ENCODE measurements at places on chromosomes 2 and 18.

GRCh38 chr2:188324067-188324466 is 32.4 kb downstream of the GULP1 start:
- DNase-seq: no peak

DNA sequence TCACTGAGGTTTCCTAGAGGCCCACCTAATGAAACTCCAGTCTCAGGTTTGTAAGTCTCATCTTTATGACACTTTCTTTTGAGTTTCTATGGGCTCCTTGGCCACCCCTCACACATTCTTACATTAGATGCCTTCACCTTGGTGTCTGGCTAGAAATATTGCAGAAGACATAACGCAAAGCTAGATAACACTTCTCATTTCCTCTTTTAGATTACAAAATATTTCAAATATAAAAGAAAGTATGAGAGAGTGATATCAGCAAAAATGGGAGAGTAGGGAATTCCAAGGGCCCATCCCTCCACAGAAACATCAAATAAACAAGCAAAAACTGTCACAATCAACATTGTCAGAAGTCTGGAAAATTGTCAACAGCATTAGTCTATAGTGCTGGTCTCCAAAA is 43.3 kb upstream of the ZCCHC2 start:
- DNase-seq: no peak

- DNase-seq: no peak
Measured at GRCh38 chr18:34352385-34353163, 127.9 kb upstream of the NOL4 start.

DNA sequence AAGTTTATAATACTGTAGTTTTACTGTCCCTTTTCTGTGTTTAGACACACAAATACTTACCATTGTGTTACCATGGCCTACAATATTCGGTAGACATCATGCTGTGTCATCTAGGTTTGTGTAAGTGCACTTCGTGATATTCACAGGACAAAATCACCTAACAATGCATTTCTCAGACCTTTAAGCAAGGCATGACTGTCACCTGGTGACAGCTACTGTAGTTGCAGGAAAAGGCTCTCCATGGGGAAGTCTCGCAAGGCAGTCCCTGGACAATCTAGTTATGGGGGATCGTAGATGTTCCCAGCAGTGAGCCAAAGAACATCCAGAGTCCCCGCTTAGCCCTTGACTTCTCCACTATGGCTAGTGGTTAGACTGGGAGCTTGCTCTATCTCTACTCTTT is 73.1 kb downstream of the EIF2AK3 start:
- DNase-seq: no peak

DNA sequence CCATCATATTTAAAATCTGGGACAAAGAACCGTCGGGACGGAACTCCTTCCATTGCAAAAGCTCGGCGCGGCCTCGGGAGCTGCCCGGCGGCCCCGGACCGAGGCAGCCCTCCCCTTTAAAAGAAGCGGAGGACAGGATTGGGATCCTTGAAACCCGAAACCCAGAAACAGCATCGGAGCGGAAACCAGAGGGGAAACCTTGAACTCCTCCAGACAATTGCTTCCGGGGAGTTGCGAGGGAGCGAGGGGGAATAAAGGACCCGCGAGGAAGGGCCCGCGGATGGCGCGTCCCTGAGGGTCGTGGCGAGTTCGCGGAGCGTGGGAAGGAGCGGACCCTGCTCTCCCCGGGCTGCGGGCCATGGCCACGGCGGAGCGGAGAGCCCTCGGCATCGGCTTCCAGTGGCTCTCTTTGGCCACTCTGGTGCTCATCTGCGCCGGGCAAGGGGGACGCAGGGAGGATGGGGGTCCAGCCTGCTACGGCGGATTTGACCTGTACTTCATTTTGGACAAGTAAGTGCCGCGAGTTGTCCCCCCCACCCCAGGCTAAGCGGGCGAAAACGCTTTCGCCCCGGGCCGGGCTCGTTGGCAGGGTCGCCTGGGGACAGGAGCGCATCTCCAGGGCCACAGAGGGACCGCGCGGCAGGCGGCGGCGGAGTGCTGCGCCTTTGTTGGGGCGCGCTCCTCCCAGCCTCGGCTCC is at the start of gene ANTXR1:
Gene ANTXR1, plus strand, starts transcription at position 38 of the 698 bp plus-strand sequence. Its CDS starts 321 bp downstream, at position 359.
- no peak for DNase-seq

- no peak for DNase-seq
Measured at GRCh38 chr2:194619366-194619765, 1037.7 kb upstream of the SLC39A10 start.

GRCh38 chr2:45261746-45262145 is 252.5 kb upstream of the SIX2 start:
- no peak for DNase-seq

DNA sequence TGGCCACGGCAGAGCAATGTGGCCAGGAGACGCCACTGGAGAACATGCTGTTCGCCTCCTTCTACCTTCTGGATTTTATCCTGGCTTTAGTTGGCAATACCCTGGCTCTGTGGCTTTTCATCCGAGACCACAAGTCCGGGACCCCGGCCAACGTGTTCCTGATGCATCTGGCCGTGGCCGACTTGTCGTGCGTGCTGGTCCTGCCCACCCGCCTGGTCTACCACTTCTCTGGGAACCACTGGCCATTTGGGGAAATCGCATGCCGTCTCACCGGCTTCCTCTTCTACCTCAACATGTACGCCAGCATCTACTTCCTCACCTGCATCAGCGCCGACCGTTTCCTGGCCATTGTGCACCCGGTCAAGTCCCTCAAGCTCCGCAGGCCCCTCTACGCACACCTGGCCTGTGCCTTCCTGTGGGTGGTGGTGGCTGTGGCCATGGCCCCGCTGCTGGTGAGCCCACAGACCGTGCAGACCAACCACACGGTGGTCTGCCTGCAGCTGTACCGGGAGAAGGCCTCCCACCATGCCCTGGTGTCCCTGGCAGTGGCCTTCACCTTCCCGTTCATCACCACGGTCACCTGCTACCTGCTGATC is 4.9 kb downstream of the GPR17 start:
- no peak for DNase-seq

DNA sequence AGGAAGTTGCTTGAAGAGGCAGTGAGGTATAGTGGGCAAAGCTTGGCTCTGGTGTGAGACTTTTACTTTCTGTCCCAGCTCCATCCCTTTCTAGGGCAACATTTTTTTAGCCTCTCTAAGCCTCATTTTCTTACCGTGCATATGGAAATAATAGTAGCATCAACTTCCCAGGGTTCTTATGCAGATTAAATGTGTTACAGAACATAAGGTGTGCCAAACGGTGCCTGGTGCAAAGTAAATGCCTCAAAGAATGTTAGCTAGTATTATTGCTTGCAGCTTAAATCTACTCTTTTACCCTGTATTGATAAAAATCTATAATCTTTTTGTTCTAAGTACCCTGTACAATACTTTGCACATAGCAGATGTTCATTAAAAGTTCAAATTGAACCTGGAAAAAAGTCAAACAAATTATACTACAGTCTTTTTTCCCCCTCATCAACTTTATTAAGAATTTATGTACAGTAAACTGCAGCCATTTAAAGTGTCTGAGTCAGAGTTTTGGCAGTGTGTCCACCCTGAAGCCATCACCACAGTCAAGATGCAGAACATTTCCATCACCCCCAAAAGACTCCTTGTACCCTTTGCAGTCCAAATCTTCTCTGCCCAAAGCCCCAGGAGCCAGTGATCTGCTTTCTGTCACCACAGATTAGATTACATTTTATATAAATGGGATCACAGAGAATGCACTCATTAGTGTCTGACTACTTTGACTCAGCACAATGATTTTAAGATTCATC is 10.6 kb downstream of the MAPRE2 start:
- DNase-seq: no peak

DNA sequence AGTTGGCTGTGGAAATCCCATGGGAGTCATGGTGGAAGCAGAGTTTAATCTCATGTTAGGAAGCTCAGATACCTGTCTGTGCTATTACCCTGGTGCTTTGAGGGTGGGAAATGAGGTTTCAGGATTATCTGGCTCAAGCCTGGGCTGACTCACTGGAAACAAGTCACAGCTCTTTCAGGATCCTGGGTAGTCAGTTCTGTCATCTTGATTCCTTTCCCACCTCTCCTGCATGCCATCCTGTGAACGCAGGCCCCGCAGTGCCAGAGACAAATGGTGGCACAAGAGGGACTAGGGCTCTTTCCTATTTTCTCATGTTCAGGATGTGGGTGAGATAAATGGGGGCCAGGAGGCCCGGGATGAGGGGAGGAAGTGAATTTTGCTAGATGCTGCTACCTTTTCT is 3.7 kb upstream of the FAM136A start:
- no peak for DNase-seq

DNA sequence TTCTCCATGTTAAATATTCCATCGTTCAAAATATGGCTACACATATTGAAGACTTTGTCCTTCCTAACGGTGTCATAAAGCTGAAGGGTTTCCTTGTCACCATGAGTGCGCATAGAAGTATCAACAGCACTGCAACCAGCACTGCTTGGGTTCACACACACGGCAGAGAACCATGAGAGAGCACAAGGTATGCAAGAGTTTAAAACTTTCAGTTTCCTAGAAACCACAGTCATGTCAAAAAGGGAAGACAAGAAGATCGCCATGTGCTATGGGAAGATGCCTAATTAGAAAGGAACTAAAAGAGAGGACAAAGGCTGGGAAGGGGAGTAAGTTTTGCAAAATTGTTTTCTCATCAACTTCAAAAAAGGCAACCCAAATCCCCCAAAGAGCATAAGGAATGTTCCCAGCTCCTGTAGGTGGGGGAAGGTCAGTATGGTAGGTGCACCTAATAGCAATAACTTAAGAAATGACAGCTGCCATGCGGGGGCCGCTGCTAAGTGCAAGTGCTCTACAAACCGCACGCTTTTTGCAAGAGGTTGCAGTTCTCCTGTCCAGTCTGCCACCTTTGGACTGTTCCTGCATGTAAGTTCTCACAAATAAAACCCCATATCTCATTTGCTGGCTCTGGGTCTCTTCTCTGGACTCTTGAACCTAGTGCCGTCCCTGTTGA is 136.8 kb downstream of the TMEM163 start:
- no peak for DNase-seq

GRCh38 chr2:240498958-240499260 is 58.9 kb downstream of the ANKMY1 start:
- no peak for DNase-seq

DNA sequence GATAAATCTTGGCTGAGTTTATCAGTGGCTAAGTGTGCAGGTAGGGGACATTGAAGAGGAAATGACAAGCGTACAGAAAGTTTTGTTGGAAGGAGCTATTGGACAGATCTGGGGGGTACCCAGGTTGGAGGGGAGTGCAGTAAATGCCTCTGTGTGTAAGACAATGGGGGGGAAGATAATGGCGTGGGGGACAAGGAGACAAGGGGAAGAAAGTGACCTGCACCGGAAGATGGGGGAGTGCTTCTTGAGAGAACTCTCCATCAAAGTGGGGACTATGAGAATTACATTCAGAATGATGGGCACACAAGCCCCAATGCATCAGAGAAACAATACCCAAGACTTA is 190.0 kb downstream of the ALPK2 start:
- no peak for DNase-seq

- DNase-seq: no peak
Measured at GRCh38 chr2:10495311-10495987, 47.3 kb upstream of the ODC1 start.

DNA sequence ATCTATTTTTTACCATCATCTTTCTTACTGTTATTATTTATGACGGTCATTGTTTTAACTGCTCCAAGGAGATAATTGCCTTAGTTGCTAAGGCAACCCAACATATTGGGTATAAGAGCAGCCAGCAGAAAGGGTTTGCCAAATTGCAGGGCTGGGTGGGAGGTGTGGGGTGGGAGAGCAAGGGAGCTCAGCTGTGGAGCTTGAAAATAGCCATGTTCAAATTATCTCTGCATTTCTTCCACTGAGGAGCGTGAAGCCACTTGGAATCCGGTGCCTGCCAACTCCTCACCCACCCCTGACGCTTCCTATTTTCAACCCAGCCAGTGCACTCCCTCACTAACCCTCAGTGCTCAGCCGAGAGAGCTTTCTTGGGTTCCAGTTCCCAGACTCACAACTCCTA is 60.8 kb downstream of the SETBP1 start:
- DNase-seq: no peak

DNA sequence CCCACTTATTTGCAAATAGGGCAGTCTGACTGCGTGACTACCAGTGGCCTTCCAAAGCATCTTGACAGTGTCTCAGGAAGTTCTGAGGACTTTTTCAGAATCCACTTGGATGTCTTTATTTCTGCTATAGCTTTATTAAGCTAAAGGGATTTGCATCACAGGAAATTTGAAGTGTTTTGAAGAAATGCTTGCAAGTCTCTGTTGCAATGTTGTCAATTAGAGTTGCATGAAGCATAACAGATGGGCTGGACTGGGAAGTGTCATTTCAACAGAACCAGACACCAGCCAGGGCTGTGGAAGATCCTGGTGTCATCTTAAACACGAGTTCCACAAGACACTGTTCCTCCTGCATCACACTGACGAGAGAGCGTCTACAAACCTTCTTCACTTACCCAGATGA is 224.5 kb downstream of the EN1 start:
- no peak for DNase-seq

- no peak for DNase-seq
Measured at GRCh38 chr2:61995515-61995914, 90.0 kb downstream of the COMMD1 start.

DNA sequence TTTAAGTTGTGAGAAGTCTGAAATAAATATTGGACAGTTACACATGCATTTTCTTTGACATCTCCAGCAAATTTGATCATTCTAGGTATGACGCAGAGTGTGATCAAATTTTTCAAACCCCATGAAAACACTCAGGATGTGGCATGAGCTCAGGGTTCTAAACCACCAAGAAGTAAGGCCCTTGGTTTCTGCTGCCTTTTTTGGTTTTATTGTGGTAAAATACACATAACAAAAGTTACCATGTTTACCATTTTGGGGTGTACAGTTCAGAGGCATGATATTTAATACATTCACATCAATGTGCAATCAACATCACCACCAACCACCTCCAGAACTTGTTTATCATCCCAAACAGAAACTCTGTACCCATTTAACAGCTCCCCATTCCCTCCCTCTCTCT is 64.3 kb upstream of the TTN start:
- DNase-seq: no peak

- no peak for DNase-seq
Measured at GRCh38 chr2:241070811-241071676, 31.0 kb downstream of the MTERF4 start.

DNA sequence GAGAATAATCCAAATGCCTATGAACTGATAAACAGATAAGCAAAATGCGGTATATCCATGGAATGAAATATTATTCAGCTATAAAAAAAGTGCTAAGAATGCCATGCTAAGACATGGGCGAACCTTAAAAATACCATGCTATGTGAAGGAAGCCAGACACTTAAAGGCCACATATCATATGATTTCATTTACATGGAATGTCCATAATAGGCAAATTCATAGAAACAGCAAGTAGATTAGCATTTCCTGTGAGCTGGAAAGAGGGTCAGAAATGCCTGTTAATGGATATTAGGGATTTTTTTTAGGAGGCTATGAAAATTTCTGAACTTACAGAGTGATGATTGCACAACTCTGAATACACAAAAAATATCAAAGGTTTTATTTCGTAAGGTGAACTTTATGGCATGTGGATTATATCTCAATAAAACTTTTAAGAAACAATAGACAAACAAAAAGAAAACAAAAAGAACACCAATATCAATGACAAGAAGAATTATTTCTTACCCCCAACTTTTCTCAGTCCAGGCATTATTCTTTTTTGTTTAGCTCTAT is 1207.7 kb downstream of the SUCLG1 start:
- DNase-seq: no peak

Data from stimulated activated CD8-positive, alpha-beta memory T cell treated with anti-CD3 and anti-CD28 coated beads, Interleukin-15, amount 100 ng/mL, for 1 hour (primary cell).